ENCODE measurements at places on chromosomes 4 and X.

- no peak for DNase-seq
These were observed 6.7 kb upstream of the TEX13D start for GRCh38 chrX:124325732-124326131.

GRCh38 chrX:48794340-48794910 is 7.4 kb upstream of the HDAC6 start:
- DNase-seq, result no peak

DNA sequence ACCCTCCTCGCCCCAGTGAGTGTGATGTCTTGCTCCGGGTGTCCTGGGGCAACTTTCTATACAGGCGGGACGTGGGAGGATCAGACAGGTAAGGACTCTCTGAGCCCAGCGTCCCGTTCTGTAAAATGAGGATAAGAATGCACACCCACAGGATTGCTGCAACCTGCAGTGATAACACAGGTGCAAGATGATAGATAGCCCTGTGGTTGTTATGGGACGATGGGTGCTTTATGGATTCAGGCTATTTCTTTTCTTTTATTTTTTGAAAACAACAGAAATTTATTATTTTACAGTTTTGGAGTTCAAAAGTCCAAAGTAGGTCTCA is 28.6 kb downstream of the BEX3 start:
- DNase-seq, result no peak

- no peak for DNase-seq
These were observed 444.1 kb downstream of the BCOR start for GRCh38 chrX:39653691-39654090.

- no peak for DNase-seq
These were observed 245.5 kb downstream of the BANK1 start for GRCh38 chr4:102036016-102036415.

- no peak for DNase-seq
These were observed 136.7 kb downstream of the SMIM20 start for GRCh38 chr4:26050671-26051070.

DNA sequence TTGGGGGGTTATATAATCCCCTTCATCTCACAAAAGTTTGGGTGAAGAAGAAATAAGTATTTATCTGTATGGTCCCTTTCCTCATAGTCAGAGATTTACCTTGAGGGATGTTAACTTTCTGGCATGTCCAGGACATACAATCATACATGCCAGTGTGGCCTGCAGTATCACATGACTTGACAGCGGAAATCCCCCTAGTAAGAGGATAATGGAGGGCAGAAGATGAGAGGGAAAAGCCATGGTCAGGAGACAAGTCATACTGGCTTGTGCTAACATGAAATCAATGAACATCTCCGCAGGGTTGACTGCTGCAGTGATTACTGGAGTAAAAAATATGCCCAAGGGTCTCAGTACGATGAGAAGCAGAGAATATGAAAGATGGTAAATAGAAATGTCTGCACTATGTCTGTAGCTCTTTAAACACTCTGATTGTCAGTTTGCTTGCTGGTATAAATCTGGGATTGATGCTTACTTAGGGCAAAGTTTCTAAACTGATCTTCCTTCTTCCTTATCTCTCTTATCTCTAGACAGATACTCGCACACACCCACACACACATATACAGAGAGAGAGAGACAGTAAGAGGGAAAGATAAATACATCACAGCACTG is 1385.6 kb upstream of the ADGRL3 start:
- DNase-seq, result no peak

GRCh38 chr4:174707051-174707676 is 121.9 kb downstream of the GLRA3 start:
- no peak for DNase-seq

DNA sequence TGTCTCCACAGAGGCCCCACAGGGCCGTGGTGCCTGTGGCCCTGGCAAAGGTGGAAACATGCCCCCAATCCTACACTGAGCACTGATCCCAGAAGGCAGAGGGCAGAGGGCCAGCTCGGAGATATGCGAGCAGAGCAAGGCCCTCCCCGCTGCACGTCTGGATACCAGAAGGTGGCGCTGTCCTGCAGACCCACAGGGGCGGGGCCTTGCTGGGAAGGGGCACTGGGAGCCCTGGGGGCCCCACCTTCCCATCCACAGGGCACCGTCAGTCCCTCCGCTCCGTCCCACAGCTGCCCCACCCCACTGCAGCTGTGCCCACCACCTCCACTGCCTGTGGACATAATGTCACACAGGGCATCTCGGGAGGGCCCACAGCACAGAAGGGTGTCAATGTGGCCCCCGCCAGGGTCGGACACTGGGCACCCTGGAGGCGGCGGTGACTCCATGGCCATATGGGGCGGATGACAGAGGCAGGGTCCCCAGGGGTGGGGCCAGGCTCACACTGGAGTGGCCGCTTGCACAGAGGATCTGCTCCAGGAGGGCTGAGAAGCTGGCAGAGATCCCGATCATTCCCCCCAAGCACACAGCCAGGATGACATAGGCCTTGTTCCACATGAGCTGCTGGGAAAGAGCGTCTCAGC is 4.8 kb downstream of the SLC49A3 start:
- DNase-seq, result peak; percentile 71
